Skeletal muscle tissue (tissue), 5 donors: ENCODE measurements at places on chromosomes 3 and 15. TPM values are rescaled to one million over a fixed set of nuclear protein-coding genes. Genes with fewer than 3 reads are reported as not detected.

The MOBP gene
- total RNA-seq: not detected

The PLA2G4E gene
- 0.52 TPM for total RNA-seq

The CPNE9 gene
- total RNA-seq: 0.52 TPM

The MEIS2 gene
- total RNA-seq: 4.2 TPM

The CGNL1 gene
- total RNA-seq: 11.5 TPM

The DPPA4 gene
- 0.52 TPM for total RNA-seq

The RLBP1 gene
- total RNA-seq: 0.52 TPM
